ENCODE measurements at places on chromosomes 7 and 10. TPM values are rescaled to one million over a fixed set of nuclear protein-coding genes. Genes with fewer than 3 reads are reported as not detected.

The CROT gene
- total RNA-seq, result 12.1 TPM

The HMX2 gene
- not detected for total RNA-seq

The KNDC1 gene
- not detected for total RNA-seq

DNA sequence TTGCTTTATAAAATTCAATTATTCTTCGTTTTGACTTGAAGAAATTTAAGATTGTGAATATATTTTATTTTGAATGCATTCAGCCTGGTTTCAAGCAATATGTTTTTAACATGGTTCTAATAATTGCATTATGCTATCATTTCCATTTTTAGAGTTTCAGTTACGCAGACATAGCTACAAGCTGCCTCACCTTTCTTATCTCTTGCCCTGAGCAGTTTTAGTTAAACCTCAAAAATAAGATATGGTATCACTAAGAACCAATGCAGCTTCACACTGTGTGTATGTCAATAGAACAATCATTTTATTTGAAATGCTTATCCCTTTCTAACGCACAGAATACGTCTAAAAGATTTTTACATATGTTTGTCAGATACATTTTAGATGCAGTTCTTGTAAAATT, 632.6 kb upstream of the KCND2 start:
- no peak for DNase-seq
